ENCODE measurements at places on chromosomes 11 and 22.

DNA sequence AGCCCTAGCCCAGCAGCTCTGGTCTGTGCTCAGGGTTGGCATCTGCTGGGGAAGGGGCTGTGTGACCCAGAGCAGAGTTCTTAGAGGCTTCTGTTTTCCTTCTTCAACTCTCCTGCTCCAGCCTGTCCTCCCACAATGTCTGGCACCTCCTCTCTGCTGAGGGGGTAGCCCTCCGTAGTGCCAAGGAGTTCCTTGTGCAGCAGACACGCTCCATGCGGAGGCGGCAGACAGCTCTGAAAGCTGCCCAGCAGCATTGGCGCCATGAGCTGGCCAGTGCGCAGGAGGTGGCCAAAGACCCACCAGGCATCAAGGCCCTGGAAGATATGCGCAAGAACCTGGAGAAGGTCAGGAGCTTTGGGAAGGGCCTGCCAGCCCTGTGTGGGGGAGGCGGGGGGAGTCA is 69.3 kb downstream of the CEP164 start:
- DNase-seq, result peak; percentile 38

DNA sequence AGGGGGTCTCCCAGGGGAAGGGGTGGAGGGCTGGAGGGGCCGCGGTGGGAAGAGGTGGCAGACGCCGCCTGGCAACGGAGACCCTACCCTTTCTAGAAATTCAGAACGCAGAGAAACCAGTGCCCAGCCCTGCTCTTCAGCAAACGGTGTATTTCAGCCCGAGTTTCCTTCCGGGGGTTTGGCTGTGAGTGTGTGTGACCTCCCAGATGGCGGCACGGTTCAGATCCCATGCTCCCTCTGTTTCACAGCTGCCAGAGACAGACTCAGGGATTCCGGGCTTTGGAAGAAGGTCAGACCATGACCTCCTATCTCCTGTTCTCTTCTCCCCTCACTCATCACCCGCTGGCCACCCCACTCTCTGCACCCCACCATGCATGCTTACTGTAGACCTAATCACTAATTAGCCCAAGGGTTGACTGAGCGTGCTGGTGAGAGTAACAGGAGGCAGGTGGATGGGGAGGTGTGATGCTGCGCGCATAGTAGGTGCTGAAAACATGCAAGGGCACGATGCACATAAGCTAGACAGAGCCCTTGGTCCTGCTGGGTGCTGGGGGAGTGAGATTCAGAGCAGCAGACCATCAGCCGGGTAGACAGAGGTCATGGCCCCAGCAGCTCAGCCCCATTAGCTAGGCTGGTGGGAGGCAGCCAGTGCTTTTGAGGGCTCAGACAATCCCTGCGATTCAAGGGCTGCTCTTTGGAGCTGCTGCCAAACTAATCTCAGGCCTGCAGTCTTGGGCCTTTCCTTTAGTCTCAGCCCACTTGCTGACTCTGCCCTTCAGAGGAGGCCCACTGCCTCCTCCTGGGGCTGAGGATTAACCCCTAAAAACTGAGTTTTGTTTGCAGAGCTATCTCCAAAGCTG is 256.5 kb upstream of the CADM1 start:
- no peak for DNase-seq

DNA sequence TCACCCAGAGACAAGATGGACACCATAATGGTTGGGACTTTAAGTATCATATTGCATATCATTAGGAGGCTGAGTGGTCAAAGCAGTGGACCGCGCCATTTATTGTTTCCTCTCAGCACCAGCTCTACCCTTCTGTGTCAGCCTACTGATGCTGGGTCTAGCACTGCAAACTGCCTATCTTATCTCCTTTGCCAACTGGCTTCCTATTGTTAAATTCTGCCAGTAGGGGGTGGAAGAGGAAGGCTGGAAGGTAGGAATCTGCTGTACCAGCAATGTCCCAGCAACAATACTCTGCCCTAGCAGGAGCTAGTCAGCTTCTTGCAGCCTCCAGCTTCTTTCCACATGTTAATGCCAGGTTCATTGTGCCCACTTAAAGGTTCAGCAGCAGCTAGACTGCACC is 367.1 kb upstream of the PDGFD start:
- DNase-seq, result no peak

DNA sequence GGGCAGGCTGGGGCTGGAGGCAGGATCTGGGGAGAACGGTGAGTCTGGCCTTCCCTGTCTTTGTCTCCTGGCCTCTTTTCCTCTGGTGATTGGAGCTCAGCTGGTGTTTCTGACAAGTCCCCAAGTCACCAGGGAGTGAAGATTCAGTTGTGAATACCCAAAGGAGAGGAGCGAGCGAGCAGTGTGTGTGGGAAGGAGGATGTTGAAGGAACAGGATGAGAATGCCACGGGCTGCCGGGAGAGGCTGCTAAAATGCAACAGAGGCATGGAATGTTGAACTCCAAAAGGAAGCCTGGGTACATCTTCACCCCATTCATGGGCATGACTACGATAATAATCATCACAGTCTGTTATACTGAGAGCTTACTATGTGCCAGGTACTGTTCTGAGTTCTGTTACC is 163.3 kb downstream of the CEP164 start:
- peak; percentile 24 for DNase-seq

GRCh38 chr11:34050581-34051348 is 766 bp upstream of the CAPRIN1 start:
- no peak for DNase-seq

GRCh38 chr11:118903204-118904015 is 19.7 kb downstream of the CXCR5 start:
- no peak for DNase-seq

- DNase-seq, result no peak
Observed at GRCh38 chr22:43402128-43402527, 9.7 kb upstream of the MPPED1 start.

DNA sequence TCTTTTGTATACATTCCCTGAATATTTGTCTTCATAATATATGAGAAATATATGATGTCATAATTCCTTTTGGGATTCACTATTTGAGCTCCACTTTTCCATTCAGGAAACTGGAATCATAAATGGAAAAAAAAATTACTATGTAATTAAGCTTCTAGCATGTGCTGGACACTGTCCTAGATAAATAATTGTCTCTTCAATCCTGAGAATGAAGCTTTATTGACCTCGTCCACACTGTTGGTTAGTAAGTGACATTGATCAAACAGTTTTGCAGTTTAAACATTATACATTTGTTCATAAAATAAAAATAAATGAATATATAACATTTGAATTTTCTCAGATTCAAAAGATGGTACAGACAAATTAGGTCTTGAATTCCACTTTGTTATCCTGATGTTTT is 1691.2 kb downstream of the LRRC4C start:
- no peak for DNase-seq

DNA sequence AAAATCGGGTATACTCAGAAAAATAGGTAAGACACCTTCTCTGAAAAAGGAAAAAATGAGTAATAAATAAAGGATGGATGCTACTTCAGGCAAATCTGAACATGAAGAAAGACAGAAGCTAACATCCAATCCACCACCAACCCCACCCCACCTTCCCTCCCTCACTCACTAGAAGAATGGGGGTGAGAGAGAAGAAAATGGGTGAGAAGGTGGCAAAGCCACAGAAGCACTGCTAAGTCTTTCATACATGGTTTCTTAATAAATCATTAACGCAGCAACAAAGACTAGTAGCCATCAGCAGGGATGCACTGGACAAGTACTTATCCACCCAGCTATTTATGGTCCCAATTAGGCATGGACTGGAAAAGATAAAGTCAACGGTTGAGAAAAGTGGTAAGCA is 5.9 kb downstream of the FHIP1B start:
- no peak for DNase-seq

GRCh38 chr11:72348250-72348649 is 86.1 kb downstream of the CLPB start:
- DNase-seq, result no peak

DNA sequence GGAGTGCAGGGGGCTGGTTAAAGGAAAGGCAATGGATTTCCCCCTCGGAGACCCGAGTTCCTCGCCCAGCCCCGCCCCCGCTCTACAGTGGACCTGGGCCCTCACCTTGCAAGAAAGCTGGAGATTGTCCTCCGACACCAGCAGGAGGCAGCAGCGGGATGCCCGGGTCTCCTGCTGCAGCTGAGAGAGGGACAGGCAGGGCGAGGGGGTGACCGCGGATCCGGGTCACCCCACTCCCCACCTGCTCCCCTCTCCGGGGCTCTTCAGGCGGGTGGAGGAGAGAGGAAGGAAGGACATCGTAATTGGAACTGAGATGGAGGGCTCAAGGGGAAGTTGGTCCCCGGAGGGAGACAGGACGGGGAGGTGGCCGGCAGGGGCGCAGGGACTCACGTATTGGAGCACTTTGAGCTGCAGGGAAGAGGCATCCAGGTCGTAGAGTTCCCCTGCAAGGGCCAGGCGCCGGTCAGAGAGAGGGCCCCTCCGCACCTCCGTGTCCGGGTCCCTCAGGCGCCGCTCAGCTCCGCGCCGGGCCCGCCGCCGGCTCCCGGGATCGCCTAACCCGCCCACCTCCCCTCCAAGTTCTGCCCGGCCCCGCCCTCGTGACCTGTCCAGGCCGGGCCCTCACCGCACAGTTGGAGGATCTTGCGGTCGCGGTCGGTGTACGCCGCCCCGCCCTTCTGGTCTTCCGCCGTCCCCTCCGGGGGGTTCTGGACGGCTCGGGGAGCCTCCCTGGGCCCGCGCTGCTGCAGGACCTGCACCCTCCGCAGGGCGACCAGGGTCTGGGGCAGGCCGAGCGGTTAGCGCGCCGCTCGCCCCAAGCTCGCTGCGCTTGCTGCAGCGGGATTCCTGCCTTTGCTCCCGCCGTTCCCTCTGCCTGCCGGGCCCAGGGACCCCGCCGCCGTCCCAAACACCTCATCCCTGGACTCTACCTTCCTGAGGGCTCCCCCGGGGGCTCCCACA is 84.1 kb downstream of the PDE2A start:
- peak; percentile 56 for DNase-seq

- no peak for DNase-seq
Observed at GRCh38 chr11:61555051-61555969, 25.6 kb downstream of the SYT7 start.
